Metanephros (tissue), 2 donors: ENCODE measurements at places on chromosomes 12 and 14. TPM values are rescaled to one million over a fixed set of nuclear protein-coding genes. Genes with fewer than 3 reads are reported as not detected.

NFKBIA gene
- 209 TPM for total RNA-seq

SPIC gene
- 0.18 TPM for total RNA-seq

TEDC1 gene
- 8.7 TPM for total RNA-seq

FOXM1 gene
- total RNA-seq = 11.0 TPM

ASCL1 gene
- total RNA-seq = 0.23 TPM

NPAS3 gene
- 8.4 TPM for total RNA-seq

YY1 gene
- total RNA-seq = 51.4 TPM

LBHD2 gene
- not detected for total RNA-seq

ERG28 gene
- total RNA-seq = 9.8 TPM

ALDH1L2 gene
- 1.4 TPM for total RNA-seq

COL2A1 gene
- 29.5 TPM for total RNA-seq
